ENCODE measurements at places on chromosomes 12 and 14.

DNA sequence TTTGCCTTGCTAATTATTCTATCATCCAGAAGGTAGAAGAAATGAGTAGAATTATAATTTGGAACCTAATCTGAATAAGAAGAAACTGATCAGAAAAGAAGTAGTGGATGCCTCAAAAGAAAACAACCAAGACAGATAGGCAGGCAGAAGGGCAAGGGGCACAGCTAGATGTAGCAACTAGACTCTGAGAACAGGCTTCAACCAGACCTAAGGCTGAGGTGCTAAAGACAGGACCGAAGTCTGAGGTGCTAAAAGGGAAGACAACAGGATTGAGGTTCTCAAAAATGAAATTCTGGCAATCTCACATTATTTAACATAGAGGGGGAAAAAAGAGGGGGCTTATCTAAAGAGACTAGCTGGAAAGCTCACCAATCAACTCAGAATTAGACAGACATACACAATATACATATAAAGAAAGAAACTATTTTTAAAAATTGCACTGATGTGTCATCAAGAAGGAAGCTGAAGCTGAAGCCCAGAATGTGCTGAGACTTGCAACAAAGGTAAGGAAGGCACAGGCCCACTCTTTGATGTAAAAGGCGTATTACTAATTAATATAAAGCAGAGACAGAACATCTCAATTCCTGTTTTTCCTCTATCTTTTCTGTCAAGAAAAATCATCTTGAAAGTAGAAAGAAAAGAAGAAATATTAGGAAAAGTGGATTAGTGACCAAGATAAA is 43.8 kb upstream of the CSRNP2 start:
- no peak for DNase-seq

DNA sequence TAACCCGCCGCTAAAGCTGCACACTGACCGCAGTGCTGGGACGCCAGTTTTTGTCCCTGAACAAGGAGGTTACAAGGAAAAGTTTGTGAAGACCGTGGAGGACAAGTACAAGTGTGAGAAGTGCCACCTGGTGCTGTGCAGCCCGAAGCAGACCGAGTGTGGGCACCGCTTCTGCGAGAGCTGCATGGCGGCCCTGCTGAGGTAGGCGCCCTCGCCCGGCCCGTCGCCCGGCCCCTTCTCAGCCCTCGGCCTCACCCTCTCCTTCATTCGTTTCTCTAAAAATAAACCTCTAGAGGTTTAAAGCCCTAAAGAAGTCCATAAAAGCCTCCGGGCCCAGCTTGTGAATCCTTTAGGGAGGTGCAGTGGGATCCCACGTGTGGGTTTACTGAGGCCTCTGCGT is 52.2 kb upstream of the AMN start:
- DNase-seq, result no peak

- no peak for DNase-seq
These were observed 396.1 kb downstream of the NAV3 start for GRCh38 chr12:78226763-78227162.

GRCh38 chr12:14951851-14952250 is 9.6 kb downstream of the ARHGDIB start:
- DNase-seq, result no peak

GRCh38 chr14:30005114-30005808 is 77.6 kb upstream of the PRKD1 start:
- DNase-seq, result no peak

All from stimulated activated CD8-positive, alpha-beta memory T cell treated with anti-CD3 and anti-CD28 coated beads, Interleukin-4, amount 100 ng/mL, for 48 hours (primary cell).